ENCODE measurements at places on chromosomes 13 and 19.

GRCh38 chr19:53853707-53854106 lies 14.0 kb upstream of the MYADM start:
- DNase-seq: no peak

GRCh38 chr19:33391631-33392249 lies 18.2 kb downstream of the CEBPG start:
- no peak for DNase-seq

DNA sequence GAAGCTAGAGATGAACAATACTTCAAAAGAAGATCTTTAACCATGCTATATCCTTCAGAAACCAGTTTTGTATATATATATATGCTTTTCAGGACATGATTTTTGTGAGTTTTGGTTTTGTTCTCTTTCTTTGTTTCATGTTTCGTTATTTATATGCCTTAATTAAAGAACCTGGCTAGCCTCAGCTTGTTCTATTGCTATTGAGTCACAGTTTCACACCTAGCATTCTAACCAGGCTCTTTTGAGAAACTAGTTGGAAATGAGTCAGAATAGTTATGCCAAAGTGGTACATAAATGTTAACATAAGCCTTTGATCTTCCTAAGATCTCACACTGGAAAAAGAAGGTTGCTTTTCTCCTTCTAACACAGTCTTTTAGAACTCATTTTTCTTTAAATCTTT lies 1925.2 kb downstream of the OLFM4 start:
- DNase-seq: no peak

DNA sequence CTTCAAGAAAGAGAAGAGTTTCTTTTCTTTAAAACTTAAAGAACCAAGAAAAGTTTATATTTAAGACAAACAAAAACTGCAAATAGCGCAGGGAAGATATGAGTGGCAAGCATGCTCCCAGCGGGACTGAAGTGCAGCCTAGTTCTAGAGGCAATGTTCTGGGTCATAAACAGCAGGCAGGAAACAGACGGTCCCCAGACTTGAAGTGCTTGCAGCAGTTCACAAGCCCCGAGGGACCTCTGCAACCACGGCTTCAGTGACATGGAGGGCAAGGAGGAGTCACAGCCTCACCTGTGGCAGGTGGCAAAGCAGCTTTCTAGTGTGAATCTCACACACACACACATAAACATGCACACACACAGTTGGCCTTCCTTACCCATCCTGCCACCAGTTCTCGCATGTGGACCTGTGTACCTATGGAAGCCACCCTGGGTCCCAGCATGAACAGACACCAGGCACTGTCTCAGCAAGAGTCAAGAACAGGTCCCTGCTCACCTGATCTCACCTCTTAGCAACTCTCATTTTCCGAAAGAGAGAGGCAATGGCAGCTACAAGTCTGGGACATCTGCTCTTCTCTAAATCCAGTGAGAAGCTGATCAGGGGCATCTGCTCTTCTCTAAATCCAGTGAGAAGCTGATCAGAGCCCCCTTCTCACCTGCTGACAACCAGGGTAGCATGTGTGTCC lies 162.0 kb downstream of the EFNB2 start:
- no peak for DNase-seq

DNA sequence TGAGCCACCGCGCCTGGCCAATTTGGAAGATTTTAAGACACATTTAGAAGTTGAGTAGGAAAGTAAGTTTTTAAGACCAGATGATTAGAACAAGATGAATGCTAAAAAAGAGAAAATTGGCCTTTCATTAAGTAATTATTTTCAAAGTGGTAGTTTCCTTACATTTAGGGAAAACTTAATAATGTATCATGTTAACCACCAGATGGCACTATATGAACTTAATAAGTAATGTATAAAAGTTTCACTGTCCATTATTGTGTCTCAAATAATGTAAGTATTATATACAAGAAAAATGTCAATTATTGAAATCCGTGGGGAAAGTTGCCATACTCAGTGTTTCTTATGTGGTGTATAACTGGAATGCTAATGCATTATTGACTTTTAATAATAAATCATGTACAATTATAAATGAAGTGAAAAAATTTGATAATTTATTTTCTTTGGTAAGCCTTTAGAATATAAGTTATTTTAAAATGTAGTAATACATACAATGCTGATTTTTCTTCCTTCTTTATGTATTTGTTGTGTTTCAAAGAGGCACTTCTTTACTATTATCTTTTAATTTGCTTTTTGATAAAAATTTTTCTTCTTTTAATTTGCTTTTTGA lies 29.2 kb downstream of the COG6 start:
- no peak for DNase-seq

DNA sequence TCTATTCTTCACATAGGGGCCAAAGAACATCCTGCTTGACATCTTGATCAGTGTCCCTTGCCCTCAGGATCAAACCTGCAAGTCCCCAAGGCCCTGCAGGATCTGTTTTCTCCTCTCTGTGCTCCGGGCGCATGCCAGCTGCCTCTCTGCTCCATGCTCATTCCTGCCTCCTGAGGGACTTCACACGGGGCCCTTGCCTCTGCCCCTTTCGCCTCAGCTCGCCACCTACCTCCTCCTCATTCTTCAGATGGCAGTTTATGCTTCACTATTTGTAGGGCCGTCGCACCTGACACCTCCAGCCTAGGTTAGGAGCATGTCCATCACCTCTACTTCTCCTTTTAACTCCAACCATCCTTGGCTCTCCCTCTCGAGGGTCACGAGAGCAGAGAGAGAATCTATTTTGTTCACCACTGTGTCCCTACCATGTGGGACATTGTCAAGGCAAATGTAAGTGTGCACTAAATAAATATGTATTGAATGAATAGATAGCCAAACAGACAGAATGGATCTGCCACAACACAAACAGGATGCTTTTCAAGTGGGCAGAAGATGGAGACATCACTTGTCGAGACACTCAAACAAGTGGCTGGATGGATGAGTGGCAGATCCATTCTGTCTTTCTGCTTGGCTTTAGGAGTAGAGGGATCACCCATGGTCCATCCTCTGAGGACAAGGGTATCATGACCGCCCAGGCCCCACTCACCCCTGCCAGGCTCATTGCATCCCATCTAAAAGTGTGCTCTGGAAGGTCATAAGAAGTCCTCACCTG lies 29.6 kb downstream of the ACTN4 start:
- no peak for DNase-seq

DNA sequence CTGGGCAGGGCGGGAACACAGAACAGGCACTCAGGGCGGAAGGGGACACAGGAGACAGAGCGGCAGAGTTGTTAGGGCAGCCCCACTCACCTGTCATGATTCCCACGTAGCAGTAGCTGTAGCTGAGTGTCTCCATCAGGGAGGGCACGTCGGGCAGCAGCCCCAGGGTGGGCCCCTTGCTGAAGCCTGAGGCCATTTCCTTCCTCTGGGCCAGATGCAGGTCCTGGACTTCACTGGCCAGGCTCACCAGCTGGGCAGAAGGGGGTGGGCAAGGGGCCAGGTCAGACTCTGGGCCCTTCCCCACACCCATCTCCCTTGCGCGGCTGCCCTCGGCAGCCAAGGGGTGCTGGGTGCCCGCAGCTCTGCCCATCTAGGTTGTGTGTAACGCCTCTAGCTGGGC lies 5.9 kb downstream of the MBOAT7 start:
- DNase-seq: no peak

- DNase-seq: no peak
These were observed 245.4 kb downstream of the SHISA2 start for GRCh38 chr13:25806264-25806974.

DNA sequence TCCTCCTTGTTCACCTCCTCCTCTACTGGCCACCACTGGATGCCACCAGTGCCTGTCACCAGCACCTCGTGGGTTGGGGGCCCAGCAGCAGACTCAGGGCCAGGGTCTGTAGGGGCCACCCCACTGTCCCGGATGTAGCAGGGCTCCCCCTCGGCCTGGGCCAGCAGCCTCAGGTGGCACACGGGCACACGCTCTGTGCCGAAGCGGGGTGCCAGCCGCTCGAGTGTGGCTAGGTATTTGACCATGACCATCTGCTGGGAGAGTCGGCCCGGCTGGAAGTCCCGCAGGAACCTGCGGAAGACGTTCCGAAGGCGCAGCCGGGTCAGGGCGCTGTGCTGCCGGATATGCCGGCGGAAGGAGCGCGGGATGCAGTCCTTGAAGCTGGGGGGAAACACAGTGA lies 14.9 kb downstream of the TYK2 start:
- DNase-seq: no peak

DNA sequence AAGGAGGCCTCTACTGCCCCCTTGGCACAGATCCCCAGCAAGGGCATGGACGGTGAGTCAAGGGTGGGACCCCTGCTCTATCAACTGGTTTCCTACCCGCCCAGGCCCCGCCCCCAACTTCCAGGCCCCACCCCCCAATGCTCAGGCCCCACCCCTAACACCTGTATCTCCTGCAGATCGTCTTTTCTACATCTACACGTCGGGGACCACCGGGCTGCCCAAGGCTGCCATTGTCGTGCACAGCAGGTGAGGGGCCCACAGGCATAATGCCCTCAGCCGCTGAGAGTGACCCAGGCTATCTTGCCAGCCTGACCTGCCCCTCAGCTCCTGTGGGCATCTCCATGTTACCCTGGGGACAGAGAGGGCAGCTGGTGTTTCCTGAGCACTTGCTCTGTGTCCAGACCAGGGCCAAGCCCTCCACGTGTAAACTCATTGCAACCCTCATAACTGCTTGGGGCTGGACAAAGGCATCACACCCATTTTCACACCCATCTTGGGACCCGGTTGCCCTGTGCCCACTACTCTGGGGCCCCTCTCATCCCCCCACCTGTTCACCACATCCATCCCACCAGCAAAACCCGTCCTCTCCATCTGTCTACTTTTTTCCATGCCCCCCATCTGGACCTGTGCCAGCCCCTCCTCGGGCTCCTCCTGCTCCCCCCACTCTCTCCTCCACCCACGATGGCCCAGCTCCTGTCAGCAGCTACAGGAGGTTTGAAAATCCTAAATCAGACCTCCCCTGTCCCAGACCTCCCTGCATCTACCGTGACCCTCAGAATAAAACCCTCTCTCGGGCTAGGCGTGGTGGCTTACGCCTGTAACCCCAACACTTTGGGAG lies 17.2 kb downstream of the SLC27A1 start:
- DNase-seq: no peak

DNA sequence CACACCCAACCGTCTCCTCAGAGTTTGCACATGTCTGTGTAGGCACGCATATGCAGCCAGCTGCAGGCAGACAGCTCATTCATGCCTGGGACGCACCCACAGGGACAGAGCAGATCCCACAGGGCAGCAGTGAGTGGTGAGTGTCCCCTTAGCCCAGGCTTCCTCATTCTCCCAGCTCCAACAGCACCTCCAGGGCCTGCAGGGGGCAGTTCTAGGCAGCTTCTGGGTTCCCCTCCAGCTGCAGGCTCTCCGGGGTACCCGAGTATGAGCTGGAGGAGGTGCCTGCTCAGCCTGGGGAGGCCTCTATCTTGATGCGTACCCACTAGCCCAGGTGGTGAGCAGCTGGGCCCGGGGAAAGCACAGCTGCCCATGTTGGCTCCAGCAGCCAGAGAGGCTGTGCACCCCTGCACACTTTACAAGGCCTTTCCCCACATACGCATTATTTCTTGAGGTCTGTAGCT lies 1.3 kb upstream of the SHANK1 start:
- DNase-seq: no peak

DNA sequence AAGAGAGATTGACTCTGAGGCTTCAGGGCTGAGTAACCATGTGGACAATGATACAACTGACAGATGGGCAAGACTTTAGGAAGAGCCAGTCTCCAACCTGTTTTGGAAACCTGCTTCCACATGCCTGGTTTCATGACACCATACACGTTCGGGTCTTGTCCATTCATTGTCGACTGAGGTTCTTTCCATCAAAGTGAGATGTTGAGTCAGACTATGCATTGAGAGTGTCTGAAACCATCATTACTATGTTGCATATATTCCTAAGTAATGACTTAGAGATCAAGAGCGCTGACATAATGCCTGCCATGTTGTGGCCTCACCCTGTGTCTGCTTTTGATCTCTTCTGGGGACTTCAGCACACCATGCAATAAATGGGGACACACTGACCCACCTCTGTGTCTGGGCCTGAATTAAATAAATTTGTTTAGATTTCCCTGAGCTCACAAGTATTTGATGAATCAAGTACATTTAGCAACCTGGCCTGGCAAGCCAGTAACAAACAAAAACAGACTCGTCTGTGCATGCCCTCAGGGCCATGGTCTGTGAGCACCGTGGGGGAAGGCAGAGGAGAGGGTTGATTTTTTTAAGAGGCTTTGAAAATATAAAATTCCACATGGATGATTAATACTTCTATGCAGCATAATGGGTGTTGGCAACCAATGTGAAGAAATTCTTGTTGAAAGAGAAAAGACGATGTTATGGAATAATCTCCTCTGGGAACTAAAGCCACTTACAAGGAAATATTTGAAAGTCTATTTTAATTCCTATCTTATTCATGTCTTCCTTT lies 49.9 kb upstream of the UBAC2 start:
- no peak for DNase-seq

GRCh38 chr13:75312884-75313520 lies 169.0 kb downstream of the TBC1D4 start:
- no peak for DNase-seq

DNA sequence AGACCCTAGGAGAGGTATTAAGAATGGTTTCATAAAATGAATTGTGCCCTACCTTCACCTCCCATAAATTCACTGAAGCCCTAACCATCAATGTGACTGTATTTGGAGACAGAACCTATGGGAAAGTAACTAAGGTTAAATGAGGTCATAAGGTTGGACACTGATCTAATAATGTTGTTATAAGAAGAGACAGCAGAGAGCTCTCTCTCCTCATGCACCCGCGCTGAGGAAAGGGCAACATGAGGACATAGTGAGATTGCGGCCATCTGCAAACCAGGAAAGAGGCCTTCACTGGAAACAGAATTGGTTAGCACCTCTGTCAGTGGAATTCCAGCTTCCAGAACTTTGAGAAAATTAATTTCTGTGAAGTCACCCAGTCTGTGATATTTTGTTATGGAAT lies 1396.1 kb upstream of the MIR17HG start:
- DNase-seq: no peak

GRCh38 chr19:45154064-45154827 lies 6.5 kb downstream of the NKPD1 start:
- no peak for DNase-seq

DNA sequence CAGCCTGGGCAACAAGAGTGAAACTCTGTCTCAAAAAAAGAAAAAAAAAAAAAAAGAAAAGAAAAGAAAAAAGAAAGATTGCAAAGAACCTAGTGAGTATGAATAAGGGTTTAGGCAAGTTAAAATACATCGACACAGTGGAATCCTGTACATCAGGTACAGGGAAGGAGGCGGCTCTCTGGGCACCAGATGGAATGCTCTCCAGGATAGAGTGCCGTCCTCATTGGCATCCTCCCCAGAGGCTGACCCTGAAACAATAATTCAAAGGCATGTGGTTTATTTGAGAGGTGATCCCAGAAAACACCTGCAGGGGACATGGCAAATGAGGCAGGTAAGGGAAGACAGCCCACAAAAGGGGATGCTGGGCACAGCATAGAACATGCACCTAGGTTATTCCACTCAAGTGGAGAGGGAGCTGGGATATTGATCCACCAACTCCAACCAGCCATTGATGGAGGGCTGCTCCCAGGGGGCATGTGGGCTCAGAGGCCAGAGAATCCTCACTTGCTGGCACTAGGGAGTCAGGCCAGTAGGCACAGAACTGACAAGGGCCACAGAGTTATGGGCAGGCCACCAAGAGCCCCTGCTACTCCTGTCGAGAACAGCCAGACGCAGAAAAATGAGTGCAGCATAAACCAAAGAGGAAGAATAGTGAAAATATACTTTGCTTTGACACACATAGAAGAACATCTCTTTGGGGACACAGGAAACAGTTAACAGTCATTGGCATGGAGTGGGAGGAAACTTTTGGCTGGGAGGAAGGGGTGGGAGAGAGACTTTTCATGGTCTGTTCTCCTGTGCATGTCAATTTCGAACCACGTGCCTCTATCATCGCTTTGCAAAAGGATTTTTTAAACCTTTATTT lies 4.2 kb downstream of the TSPAN16 start:
- DNase-seq: no peak

- DNase-seq: no peak
These were observed 22.9 kb downstream of the OLFM2 start for GRCh38 chr19:9913237-9914000.
